ENCODE measurements at places on chromosomes 3 and 15.

DNA sequence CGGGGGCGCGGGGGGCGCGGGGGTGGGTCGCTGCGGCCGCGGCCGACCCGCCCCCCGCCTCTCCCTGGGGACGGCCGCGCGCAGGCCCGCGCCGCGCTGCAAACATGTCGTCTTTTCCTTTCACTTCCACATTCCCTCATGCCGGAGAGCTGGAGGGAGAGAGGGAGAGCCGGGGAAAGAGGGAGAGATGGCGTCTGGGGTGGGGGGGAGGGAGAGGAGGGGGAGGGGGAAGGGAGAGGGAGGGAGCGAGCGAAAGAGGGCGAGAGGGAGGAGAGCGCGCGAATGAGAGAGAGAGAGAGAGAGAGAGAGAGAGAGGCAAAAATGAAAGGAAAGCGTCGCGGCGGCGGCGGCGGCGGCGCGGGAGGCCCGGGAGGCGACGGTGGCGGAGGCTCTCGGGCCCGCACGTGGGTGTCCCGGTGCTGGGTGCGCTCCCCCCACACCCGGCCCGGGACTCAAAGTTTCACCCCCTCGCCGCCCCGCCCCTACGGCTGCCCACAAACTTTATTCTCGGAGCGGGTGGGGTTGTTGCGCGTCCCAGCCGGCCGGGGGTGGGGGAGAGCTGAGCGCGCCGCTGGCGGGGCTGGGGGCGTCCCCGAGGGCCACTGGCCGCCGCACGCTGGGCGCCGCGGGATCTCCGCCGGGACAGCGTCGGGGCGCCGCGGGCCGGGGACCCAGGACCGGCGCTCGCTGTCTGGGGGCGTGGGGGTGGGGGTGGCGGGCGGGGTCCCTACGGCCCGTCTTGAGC is 731 bp downstream of the ZNF710 start:
- peak; percentile 79 for DNase-seq

DNA sequence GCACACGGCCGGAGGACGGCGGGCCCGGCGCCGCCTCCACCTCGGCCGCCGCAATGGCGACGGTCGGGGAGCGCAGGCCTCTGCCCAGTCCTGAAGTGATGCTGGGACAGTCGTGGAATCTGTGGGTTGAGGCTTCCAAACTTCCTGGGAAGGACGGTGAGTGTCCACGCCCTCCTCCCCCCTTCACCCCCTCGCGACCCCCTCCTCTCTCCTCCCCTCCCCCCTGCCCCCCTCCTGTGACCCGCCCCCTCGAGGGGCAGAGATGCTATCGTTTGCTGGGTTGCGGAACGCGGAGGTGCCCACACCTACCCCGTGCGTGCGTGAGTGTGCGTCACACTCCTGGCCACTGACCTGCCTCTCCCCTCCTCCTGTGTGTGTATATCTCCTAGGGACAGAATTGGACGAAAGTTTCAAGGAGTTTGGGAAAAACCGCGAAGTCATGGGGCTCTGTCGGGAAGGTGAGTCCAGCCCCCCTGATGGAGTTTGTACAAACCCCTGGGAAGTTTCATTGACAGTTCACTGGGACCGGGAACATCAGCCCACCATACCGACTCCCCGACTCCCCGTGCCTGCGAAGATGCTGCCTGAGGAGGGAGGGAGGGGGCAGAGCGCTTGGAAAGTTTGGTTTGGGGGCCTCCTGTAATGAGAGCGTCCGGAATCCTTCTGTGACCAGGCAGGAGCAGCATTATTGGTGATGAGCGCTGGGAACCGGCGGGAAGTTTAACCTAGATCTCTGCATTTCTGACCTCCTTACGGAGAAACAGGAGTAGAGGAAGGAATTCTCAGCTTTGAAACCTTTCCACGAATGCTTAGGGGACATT is 795 bp upstream of the SCAANT1 start:
- DNase-seq, result peak; percentile 77

- no peak for DNase-seq
These were observed 71.8 kb upstream of the NDN start for GRCh38 chr15:23758891-23759290.

DNA sequence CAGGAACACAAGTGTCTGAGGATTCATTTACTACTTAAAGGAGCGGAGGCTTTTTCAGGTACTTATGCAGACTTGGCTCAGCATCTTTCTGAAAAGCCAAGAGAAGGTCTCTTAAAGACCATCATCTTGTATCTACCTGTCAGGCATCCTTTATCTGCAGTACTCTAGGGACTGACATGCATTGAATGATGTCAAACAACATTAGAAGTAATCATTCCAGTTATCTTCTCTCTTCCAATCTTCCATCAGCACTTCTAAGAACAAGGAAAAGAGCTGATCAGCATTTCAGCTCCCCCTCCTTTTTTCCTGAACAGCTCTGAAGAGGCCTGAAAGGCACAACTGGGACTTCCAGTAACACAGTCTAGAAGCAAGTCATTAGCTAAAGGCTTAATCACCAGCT is 214.8 kb downstream of the KCNH8 start:
- DNase-seq, result no peak

- DNase-seq, result no peak
These were observed 56.3 kb downstream of the APBA2 start for GRCh38 chr15:28942046-28942445.
